Fibroblast of lung (primary cell): ENCODE measurements at places on chromosomes 2 and 18.
A peak's percentile ranks its signal among the peaks of the same experiment; 100 is the strongest.

DNA sequence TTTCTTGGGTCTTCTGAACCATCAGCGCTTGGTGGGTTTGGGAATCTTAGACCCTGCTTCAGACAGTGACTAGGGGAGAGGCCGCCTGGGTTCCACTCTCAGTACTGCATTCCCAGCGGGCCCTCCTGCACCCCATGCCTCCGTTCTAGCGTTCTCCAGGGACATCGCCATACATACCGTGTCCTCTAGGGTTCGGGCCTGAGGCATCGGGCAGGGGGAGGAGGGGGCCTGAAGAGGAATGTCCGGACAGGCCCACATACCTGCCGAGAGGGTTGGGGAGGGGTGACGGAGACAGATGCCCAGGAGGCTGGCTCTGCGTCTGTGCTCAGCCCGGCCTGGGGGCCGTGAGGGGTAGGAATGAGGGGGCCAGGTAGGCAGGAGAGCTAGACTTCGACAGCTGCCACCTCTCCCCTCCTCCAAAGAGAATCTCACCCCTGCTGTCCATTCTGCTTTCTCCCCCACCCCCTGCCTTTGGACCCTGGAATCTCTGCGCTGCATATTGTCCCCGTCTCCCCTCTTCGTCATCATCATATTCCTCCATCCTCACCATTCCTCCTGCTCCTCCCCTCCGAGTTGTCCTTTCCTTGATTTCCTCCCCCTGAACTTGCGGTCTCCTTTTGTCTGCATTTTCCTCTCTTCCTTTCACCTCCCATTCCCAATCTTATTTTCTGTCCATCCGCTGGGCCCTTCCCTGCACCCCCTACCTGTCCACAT, 7.8 kb upstream of the WNT10A start:
- DNase-seq: no peak
- H3K4me3 ChIP-seq: no peak overlapping the region
- peaks cover 51% of the 10 kb centered on the region for H3K27me3 ChIP-seq
- no peaks in the 10 kb centered on the region for H3K4me1 ChIP-seq
- H3K36me3 ChIP-seq: no peaks in the 10 kb centered on the region
- H3K27ac ChIP-seq: no peak overlapping the region

- peak overlapping the region; percentile 4 for H3K27ac ChIP-seq
- H3K36me3 ChIP-seq: no peaks in the 10 kb centered on the region
- H3K4me3 ChIP-seq: no peak overlapping the region
- peaks cover 25% of the 10 kb centered on the region for H3K4me1 ChIP-seq
- no peak for DNase-seq
Measured at GRCh38 chr2:11742702-11743357, 3.6 kb upstream of the LPIN1 start.

GRCh38 chr2:73059106-73059505, 12.4 kb downstream of the SFXN5 start:
- no peak overlapping the region for H3K4me3 ChIP-seq
- DNase-seq: no peak
- peaks cover 2% of the 10 kb centered on the region for H3K36me3 ChIP-seq
- H3K4me1 ChIP-seq: peaks cover 5% of the 10 kb centered on the region
- H3K27ac ChIP-seq: no peak overlapping the region
- no peaks in the 10 kb centered on the region for H3K27me3 ChIP-seq

DNA sequence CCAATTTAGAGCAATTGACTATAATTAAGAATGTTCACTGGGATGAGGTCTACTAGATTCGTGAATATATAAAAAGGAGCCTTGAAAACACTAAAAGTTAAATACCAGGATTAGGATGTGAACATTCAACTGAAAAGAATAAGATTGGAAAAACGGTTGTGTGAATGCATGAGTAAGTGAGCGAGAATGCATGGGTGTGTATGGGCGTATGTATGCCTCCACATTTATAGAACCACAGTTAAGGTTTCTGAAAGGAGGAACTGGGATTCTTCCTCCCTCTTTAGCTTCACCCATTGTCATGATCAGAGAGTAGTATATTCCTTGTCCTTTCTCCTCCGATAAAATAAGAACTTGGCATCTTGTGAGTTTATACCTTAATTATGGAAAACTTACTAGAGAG, 151.1 kb upstream of the UBE2E3 start:
- H3K27ac ChIP-seq: no peak overlapping the region
- no peaks in the 10 kb centered on the region for H3K27me3 ChIP-seq
- no peaks in the 10 kb centered on the region for H3K4me1 ChIP-seq
- H3K4me3 ChIP-seq: no peak overlapping the region

DNA sequence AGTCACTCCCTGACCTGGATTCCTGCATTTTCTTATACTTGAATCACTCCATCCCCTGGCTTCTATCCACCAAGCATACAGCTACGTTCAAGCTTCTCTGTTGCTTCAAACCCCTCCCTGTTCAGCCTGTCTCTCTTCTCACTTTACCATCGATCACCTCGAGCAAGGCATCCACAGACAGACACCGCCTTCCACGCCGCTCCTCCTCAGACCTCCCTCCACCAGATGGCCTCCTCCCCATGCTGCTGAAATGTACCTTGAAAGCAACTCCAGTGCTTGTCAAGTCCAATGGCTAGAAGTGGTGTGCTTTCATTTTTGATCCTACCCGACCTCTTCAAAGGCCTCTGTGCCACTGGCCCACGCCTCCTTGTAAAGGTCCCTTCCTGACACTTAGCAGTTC, 131.3 kb upstream of the ACAA2 start:
- H3K27ac ChIP-seq: no peak overlapping the region
- no peaks in the 10 kb centered on the region for H3K27me3 ChIP-seq
- peak; percentile 1 for DNase-seq
- no peaks in the 10 kb centered on the region for H3K36me3 ChIP-seq
- no peaks in the 10 kb centered on the region for H3K4me1 ChIP-seq

GRCh38 chr2:25316101-25316500, 25.6 kb downstream of the DNMT3A start:
- no peak overlapping the region for H3K4me3 ChIP-seq
- no peaks in the 10 kb centered on the region for H3K27me3 ChIP-seq
- no peak for DNase-seq
- H3K36me3 ChIP-seq: peaks cover 4% of the 10 kb centered on the region
- no peaks in the 10 kb centered on the region for H3K4me1 ChIP-seq

- no peaks in the 10 kb centered on the region for H3K36me3 ChIP-seq
- no peaks in the 10 kb centered on the region for H3K27me3 ChIP-seq
- H3K4me1 ChIP-seq: no peaks in the 10 kb centered on the region
- no peak for DNase-seq
Measured at GRCh38 chr2:125243074-125243473, 1218.0 kb downstream of the CNTNAP5 start.

DNA sequence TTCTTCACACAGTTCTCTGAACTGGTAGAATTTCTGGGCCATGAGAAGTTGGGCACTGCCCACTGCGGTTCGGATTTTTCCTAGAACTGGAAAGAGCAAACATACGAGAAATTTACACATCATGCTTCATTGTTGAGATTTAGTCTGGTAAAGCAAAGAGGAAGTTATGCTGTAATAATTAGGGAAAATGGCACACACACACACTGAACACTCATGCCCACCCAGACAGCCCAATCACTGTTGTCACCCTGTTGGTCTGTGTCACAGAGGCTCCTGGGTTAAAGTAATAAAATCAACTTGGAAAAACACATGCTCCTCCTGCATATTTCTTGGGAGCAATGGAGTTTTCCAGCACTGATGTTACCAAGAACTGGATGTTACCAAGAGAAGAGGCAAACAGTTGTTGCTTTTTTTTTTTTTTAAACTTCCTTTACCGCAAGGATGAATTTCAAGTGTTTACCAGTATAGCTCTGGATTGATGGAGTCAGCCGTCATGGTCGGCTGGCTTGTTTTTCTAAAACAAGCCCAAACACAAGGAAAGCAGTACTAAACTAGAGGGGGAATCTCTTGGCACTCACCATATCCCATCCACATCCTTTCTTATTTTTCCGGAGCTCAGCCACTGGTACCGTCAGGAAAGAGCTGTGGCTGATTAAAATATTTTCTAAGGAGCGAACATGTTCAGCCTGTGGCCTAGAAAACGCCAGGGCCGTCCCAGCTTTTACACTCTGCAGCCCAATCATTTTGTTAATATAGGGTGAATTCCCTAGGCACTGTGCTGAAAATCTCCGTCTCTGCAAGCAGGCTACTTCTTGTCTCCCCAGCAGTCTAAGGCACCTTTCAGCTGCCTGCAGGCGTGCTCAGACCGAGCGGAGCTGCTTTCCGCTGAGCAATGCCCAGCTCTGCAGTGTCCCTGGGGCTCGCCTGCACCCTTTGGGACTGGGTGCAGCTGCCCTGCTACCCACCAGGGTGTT, 58.9 kb downstream of the TGIF1 start:
- no peak overlapping the region for H3K4me3 ChIP-seq
- H3K27me3 ChIP-seq: no peaks in the 10 kb centered on the region
- no peak for DNase-seq
- H3K36me3 ChIP-seq: no peaks in the 10 kb centered on the region
- H3K4me1 ChIP-seq: peaks cover 3% of the 10 kb centered on the region

DNA sequence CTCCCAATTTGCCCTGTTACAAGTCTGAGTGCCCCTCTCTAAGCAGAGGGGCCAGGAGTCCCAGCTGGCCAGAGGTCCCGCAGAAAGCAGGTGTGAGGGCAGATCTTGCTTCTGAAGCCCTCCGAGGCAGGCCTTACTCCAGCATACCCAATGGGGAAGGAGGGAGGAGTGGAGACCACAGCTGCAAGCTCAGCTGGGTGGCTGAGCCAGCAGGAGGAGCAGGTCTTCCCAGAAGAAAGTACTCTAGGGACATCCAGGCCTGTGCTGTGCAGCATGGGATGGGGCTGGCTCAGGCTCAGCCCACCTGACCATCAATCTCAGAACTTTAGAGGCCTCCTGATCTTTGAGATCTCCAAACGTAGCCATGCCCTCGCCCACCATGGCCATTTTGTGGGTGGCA, 31.3 kb downstream of the PLB1 start:
- H3K27ac ChIP-seq: no peak overlapping the region
- no peaks in the 10 kb centered on the region for H3K4me1 ChIP-seq
- no peaks in the 10 kb centered on the region for H3K36me3 ChIP-seq

- H3K27ac ChIP-seq: no peak overlapping the region
- no peak overlapping the region for H3K4me3 ChIP-seq
- H3K36me3 ChIP-seq: no peaks in the 10 kb centered on the region
- DNase-seq: no peak
- H3K27me3 ChIP-seq: no peaks in the 10 kb centered on the region
- H3K4me1 ChIP-seq: no peaks in the 10 kb centered on the region
Measured at GRCh38 chr2:239956818-239957261, 68.3 kb downstream of the NDUFA10 start.

- no peak overlapping the region for H3K27ac ChIP-seq
- no peaks in the 10 kb centered on the region for H3K27me3 ChIP-seq
- no peak for DNase-seq
- no peaks in the 10 kb centered on the region for H3K4me1 ChIP-seq
Measured at GRCh38 chr2:120177001-120177621, 46.1 kb downstream of the TMEM185B start.

GRCh38 chr2:197191177-197191939, 119.2 kb downstream of the ANKRD44 start:
- H3K27ac ChIP-seq: no peak overlapping the region
- H3K4me1 ChIP-seq: no peaks in the 10 kb centered on the region
- no peaks in the 10 kb centered on the region for H3K27me3 ChIP-seq
- H3K36me3 ChIP-seq: no peaks in the 10 kb centered on the region
- DNase-seq: peak; percentile 60
- H3K4me3 ChIP-seq: no peak overlapping the region

GRCh38 chr2:174663550-174663949, 65.9 kb upstream of the WIPF1 start:
- DNase-seq: no peak
- H3K4me1 ChIP-seq: peaks cover 10% of the 10 kb centered on the region
- no peak overlapping the region for H3K4me3 ChIP-seq
- H3K27ac ChIP-seq: no peak overlapping the region

DNA sequence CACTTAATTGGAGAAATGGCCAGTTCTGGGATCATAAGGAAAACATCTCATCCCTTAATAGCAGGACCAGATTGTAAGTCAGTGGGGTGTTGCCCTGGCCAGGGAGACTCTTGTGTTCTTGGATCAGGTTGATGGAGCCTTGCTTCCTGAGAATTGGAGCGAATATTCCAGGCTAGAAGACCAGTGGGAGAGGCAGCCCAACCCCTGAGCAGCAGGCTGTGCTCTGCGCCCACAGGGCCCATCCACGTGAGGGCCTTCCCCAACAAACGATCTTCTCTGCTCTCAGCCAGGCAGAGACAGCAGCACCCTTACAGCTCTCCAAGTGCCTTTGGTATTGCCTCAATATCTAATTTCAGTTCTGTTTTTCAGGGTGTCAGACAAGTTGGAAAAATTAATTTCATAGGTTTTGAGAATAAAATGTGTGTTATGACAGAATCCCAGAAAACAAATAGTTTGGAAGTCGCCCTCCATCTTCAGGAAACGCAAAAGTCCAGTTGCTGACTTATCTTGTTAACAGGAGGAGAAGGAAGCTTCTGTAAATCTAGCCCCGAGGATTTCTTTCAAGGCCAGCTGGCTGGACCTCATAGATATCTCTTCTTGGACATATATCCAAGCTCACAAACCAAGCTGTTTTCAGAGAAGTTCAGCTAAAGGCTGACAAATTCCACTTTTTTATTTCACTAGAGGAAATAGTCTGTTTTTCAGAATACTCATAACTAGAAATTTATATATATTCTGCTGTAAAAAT, 105.5 kb downstream of the COPS8 start:
- no peaks in the 10 kb centered on the region for H3K36me3 ChIP-seq
- no peaks in the 10 kb centered on the region for H3K27me3 ChIP-seq
- no peak for DNase-seq
- H3K27ac ChIP-seq: no peak overlapping the region

DNA sequence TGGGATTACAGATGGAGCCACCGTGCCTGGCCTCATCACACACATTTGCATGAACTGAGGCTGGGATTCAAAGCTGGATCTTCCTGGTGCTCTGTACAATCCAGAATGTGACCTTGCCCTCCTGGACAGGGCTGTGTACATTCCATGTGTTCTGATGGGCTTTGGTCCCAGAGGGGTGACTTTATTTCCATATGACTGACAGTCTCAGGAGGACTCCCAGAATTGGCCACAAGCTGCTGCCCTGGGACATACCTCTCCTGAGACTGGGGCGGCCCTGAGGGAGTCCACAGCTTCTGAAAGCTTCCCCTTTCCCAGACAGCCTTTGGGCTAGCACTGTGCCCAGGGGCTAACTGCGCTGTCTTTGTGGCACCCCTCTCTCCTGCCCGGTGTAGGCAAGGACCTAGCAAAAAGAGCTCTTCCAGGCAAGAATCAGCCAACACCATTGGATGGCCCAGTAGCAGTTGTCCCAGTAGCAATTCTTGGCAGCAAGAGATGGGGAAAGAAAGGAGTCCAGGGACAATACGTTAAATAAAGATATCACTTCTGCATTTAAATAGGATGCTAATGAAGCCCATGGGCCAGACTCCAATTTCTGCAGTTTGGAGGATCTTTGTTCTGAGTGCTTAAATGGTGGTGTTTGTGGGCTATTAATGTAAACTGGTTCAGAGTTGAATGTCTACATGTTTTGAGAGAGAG, 26.4 kb upstream of the ZNF532 start:
- no peak overlapping the region for H3K4me3 ChIP-seq
- H3K4me1 ChIP-seq: no peaks in the 10 kb centered on the region
- H3K27me3 ChIP-seq: no peaks in the 10 kb centered on the region
